GM23338 (cell line): ENCODE measurements at places on chromosomes 6 and 20. TPM values are rescaled to one million over a fixed set of nuclear protein-coding genes. Genes with fewer than 3 reads are reported as not detected.
A peak's percentile ranks its signal among the peaks of the same experiment; 100 is the strongest.

GRCh38 chr6:47663462-47664216, 34.7 kb upstream of the ADGRF4 start:
- peak; percentile 72 for DNase-seq

GRCh38 chr6:111784433-111784832, 88.8 kb downstream of the FYN start:
- DNase-seq, result no peak

SLC17A1 gene
- total RNA-seq, result not detected in 2 replicates

GRCh38 chr6:128686084-128686483, 165.7 kb upstream of the PTPRK start:
- DNase-seq, result no peak

GRCh38 chr6:125262016-125263013, 39.5 kb downstream of the HDDC2 start:
- DNase-seq, result no peak

GRCh38 chr20:48799328-48800105, 28.3 kb downstream of the PREX1 start:
- DNase-seq, result no peak
